ENCODE measurements at places on chromosomes 3 and 15. TPM values are rescaled to one million over a fixed set of nuclear protein-coding genes. Genes with fewer than 3 reads are reported as not detected.

GRCh38 chr15:99139276-99139675 is 34.4 kb downstream of the SYNM start:
- no peak for DNase-seq

GRCh38 chr3:58073301-58074108 is 65.3 kb downstream of the FLNB start:
- DNase-seq, result peak; percentile 39

GRCh38 chr15:63596676-63597037 is 530 bp upstream of the FBXL22 start:
- no peak for DNase-seq

DNA sequence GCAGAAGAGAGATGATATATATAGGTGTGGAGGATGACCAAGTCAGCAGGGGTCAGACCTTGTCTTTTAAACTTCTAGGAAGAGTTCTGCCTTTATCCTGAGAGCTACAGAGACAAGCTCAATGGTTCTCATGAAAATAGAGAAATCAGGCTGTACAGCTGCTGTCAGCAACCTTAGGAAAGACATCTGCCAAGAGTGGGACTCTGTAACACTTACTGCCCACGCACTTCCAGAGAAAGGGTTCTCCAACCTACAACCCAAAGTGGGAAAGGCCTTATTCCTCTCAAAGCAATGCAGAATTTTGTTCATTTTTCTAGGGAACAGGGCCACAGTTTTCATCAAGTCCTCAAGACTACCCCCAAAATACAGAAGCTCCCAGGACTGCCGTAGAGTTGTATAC is 138.7 kb downstream of the STT3B start:
- no peak for DNase-seq

Gene PAK6
- not detected for total RNA-seq

Gene SLC2A2
- not detected for total RNA-seq

- no peak for DNase-seq
Measured at GRCh38 chr3:68163062-68163461, 508.6 kb upstream of the SUCLG2 start.
